ENCODE measurements at places on chromosomes 6 and 20.

- DNase-seq, result no peak
Measured at GRCh38 chr20:63877755-63878470, 12.8 kb downstream of the TPD52L2 start.

- no peak for DNase-seq
Measured at GRCh38 chr6:22848121-22848520, 278.8 kb downstream of the HDGFL1 start.

DNA sequence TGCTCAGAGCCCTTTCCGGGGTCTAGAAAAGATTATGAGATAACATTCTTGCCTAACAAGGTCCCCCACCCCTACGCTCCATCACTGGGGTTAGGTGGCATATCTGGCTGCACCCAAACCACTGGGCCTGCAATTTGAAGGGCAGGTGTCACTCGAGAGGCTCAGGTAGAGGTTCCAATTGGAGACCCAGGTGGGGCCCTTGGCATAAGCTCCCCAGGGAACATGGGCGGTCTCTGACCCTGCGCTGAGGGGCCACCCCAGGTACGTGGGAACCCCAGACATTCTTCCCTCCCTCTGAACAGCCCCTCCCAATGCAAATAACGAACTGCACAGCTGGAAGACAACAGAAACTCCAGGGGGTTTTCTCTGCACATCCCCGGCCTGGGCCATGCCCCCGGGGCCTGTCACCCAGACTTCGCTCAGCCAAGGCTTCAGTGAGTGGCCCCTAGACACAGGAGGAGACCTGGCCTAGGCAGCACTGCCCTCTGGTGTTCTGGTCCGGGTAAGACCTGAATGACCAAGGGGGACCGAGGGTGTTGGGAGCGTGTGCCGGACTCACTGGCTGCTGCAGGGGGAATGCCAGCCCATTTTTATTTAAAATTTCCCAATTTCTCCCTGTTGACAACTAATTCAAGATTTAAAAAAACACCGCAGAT is 47.5 kb downstream of the DSTN start:
- peak; percentile 56 for DNase-seq

- DNase-seq, result peak; percentile 80
Measured at GRCh38 chr6:16205377-16206144, 32.8 kb upstream of the GMPR start.

DNA sequence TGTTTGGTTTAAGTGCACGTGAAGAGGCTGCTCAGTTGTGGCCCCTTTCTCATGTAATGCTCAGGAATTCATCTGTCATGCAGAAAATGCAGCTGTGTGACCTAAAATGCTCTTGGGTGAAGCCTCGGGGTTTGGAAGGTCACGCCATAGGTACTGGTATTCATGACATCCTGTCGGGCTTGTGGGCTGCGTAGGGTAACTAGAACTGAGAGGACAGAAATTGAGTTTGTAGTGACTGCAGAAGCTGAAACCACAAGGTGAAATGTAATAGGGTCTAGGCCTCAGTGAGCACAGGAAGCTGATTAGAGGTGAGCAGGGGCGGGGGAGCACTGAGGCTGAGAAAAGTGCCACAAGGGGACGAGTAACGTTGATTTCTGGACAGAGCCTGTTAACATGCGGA is 128.8 kb downstream of the SOBP start:
- DNase-seq, result no peak

DNA sequence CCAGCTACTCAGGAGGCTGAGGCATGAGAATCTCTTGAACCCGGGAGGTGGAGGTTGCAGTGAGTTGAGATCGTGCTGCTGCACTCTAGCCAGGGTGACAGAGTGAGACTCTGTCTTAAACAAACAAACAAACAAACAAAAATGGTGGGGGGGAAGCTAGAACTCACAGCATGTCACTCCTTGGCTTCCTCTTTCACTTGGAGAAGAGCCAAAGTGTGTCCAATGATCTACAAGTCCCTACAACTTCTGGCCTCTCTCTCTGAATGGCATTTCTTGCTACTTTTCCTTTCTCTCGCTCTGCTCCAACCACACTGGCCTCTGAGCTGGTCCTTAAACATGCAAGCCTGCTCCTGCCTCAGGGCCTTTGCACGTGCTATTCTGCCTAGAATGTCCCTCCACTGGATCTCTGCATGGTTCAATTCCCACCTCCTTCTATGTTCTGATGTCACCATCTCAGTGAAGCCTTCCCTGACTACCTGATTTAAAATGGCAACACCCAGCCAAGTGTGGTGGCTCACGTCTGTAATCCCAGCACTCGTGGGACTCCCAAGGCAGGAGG is 8.1 kb downstream of the TLDC2 start:
- DNase-seq, result no peak

DNA sequence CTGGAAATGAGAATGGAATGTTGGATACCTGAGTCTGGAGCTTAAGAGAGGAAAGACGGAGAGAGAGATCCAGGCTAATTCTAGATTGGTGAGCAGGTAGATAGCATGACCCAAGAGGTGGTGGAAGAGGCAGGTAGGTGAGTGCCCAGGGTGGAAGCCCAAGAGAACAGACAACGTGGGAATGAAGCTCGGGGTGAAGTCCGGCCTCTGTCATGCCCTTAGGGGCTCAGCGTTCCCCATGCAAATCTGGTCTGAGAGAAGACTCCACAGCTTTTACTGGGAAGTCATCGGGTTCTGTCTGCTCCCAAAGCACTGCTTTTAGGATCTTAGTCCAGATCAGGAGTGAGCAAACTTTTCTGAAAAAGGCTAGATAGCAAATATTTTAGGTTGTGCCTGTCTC is 3.6 kb downstream of the NELFCD start:
- DNase-seq, result no peak

- no peak for DNase-seq
Measured at GRCh38 chr20:49460916-49461315, 21.6 kb downstream of the KCNB1 start.

DNA sequence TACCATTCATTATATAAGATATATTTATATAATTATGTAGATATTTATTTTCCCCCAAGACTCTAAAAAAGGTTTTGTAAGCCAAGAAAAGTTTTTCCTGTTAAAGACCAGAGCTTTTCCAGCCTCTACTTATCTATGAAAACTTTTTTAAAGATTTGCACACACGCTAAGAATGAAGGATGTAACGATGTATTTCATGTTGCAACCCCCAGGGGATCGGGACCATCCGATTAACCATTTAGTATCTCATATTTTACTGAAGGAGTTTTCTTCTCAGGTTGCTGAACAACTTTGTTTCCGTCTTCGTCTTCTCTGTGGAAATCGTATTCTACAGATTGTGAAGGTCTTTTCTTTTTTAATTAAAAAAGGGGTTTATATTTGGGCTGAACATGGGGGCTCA is 70.0 kb upstream of the SASH1 start:
- DNase-seq, result no peak

GRCh38 chr6:144338951-144339700 is 54.0 kb downstream of the UTRN start:
- DNase-seq, result no peak

GRCh38 chr6:1472643-1473042 is 83.3 kb downstream of the FOXF2 start:
- DNase-seq, result no peak

DNA sequence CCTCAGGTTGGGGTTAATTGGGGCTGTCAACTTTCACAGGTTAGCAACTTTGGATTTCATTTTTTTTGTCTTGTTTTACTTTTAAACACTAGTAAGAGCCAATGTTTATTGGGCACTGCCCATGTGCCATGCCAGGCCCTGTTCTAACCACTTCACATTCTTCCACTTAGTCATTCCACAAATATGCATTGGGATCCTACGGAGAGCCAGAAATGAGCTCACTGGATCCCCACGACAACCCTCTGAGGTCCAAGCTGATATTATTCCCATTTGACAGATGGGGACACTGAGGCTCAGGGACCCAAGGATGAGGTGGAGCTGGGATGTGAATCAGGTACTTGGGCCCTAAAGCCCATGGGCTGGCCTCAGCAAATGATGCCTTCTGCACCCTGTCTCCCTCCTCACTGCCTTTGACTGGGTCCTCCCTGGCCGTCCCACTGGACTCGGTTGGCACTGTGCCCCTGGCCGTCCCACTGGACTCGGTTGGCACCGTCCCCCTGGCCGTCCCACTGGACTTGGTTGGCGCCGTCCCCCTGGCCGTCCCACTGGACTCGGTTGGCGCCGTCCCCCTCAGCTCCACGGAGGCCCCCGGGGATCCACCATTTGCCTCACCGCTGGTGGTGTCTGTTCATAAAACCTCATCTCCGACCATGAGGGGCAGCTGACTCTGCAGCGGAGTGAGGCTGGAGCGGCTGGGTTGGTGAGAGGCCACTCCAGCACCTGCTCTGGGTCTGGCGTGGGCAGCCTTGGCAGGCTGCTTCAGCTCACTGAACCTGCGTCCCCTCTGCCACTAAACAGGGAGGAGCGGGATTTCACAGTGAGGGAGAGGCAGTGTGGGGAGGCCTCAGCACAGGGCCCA is 4.8 kb upstream of the PMEPA1 start:
- DNase-seq, result peak; percentile 88

- DNase-seq, result peak; percentile 46
Measured at GRCh38 chr6:143515061-143515760, 3.7 kb upstream of the FUCA2 start.

DNA sequence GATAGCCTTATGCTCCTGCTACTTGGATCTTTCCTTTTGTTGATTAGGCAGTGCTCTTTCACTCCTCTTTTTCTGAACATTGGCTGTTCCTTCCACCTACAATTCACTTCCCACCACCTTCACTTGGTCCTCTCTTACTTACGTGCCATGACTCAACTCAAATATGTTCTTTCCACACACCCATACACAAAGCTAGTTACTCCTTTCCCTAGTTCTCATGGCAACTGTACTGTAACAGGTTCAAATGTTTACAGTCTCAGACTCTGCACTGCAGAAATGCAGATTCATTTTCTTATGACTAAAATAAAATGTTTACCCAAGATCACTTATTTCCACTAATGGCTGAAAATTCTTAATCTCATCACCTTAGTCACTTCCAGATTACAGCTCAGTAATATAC is 174.0 kb upstream of the TSHZ2 start:
- no peak for DNase-seq

GRCh38 chr20:48944663-48945297 is 23.3 kb downstream of the ARFGEF2 start:
- DNase-seq, result no peak

DNA sequence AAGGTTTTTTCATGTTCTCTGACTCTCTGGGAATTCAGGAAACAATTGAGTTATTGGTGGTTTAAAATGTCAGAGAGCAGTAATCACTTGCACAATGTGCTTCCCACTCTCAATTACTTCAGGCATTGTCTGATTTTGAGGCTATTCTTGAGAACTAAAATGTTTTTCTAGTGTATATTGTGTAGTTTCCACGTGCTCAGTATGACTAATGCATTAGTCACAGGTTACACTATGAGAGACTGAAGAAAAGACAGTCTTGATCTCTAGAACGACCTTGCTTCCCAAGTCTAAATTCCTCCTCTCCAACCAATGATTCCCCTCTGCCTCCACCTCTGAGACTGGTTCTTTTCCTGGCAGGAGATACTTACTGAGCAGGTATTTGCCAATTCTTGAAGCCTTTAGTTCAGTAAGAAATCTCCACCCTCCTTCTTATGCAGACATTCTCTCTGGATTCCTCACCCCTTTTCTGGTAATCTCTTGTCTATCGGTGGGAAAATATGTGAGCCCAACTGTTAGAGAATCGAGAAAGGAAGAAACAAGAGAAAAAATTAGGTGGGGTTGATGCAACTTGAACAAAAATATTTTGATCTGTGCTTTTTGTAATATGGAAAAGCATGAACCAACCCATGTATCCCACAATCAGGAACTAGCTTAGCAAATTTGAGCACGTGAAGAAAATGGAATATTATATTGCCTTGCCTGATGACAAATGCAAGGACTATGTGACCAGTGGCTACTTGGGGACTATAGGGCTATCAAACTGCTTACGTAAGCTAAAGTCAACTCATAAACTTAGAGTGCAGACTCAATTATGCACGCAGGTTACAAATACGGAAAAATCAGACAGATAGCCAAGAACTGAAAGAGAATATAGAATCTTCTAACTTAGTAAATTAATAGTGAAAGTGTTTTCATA is 61.1 kb upstream of the SLC22A16 start:
- DNase-seq, result peak; percentile 61

- DNase-seq, result no peak
Measured at GRCh38 chr6:56357616-56358373, 110.4 kb upstream of the COL21A1 start.

GRCh38 chr6:57216235-57217101 is 5.6 kb downstream of the RAB23 start:
- DNase-seq, result peak; percentile 21

DNA sequence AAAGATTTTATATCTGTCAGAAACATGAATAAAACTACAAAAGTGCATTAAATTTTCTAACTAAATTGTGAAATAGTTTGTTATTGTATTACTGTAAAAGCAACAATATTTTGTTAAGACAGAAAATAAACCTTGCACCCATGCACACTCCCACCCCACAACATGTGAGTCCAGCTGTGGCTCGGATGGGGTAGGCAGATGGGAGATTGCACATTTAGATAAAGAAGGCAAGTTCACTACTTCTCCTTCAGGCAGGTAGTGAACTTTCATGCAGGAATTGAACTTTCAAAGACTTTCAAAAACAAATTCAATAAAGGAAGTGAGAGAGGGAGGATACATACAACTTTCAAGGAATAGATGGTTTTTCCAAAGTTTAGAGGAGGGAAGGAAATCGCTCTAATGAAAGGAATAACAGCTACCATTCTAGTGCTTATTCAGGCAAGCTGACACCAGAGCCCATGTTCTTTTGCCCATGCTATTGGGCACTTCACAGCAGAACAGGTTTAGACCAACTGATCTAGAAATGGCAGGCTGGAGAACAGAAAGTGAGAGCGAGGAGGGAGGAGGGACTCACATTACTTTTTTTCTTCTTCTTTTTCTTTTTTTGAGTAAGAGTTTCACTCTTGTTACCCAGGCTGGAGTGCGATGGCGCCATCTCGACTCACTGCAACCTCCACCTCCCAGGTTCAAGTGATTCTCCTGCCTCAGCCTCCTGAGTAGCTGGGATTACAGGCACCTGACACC is 28.5 kb downstream of the SF3B5 start:
- DNase-seq, result no peak

GRCh38 chr6:145562771-145563615 is 172.3 kb downstream of the EPM2A start:
- DNase-seq, result no peak

- no peak for DNase-seq
Measured at GRCh38 chr20:43831481-43832065, 83.1 kb upstream of the TOX2 start.

- DNase-seq, result no peak
Measured at GRCh38 chr20:1035466-1035865, 33.4 kb upstream of the RSPO4 start.

- peak; percentile 24 for DNase-seq
Measured at GRCh38 chr20:53707371-53708055, 113.9 kb upstream of the ZNF217 start.

- DNase-seq, result no peak
Measured at GRCh38 chr6:11381801-11382513, 149.5 kb upstream of the NEDD9 start.

GRCh38 chr6:154721460-154721859 is 11.8 kb upstream of the SCAF8 start:
- peak; percentile 28 for DNase-seq

Measured in AG08396 (cell line).